Sciatic nerve (tissue), 2 donors: ENCODE measurements at places on chromosomes 2 and 18. TPM values are rescaled to one million over a fixed set of nuclear protein-coding genes. Genes with fewer than 3 reads are reported as not detected.

DNA sequence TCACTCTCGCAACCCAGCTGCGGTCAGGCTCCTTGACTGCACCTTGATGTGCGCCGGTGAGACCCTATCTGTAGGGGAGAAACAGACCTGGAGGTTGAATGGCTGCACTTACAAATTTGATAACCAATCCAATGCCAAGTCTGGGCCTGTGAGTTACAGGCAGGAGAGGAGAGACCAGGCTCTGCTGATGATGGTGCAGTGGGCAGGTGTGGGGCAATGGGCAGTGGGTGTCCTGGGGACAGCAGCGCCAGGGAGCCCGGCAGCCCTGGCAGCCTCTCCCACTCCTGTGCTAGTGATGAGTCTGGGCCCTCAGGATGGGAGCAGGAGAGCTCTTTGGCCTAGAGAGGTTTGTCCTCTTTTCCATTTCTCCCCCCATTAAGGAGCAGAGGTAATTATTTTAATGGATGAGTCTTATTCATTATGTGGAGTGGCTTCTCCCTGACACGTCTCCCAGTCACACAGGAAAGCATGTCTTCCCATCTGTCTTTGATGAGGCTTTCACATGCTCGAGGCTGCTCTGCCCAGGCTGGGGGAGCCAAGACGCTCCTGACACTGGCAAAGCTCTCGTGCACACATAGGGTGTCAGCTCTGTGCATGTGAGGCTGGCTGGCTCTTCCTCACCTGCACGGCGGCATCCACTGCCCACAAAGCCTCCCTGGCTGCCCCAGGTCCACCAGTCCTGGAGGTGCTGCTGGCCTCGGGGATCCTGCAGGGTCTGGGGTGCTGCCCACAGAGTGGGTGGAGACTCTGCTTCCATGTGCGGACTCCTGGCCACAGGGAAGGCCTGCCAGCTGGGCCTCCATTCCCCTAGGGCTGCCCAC, 10.0 kb upstream of the ALLC start:
- DNase-seq, result no peak

DNA sequence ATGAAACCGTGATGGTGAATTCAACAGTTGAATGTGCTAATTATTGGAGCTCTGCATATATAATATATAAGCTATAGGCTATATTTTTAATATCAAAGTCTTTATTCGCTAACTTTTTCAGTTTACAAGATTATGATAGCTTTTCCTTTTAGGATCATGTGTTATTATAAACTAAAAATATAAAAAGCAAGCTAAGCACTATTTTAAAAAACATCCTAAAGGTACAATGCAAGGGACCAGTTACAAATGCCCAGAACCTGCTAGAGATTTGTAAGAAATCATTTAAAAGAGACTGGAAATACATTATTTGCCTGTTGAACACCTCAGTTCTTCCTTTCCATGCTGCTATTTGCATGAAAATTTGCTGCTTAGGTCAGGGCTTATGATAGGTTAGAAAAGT, 43.4 kb upstream of the EHBP1 start:
- DNase-seq, result no peak

GRCh38 chr2:15839426-15840124, 100.8 kb upstream of the MYCN start:
- no peak for DNase-seq

GRCh38 chr18:50069422-50069821, 125.5 kb downstream of the MYO5B start:
- no peak for DNase-seq

The SLC9A4 gene
- not detected for total RNA-seq
